ENCODE measurements at places on chromosomes 11 and 22. TPM values are rescaled to one million over a fixed set of nuclear protein-coding genes. Genes with fewer than 3 reads are reported as not detected.

The ESAM gene
- 0.08 TPM for total RNA-seq

The MTCH2 gene
- total RNA-seq: 91.7 TPM

The ANGPTL5 gene
- total RNA-seq: not detected

DNA sequence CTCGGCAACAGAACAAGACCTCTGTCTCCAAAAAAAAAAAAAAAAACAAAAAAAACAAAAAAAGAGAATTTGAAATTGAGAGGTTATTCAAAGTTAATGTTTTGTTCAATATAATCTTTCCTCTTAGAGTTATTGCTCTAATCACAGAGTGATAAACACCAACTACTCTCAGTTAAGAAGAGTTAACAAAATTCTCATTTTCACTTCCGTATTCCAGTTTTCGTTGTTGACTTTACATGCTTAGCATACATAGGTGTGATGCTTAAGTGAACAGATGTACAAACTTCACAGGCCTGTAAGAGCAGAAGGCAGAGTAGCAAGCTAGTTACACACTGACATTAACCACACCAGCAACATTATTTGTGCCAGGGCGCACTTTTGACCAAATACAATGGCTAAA is 12.3 kb downstream of the EIF4ENIF1 start:
- no peak for DNase-seq

DNA sequence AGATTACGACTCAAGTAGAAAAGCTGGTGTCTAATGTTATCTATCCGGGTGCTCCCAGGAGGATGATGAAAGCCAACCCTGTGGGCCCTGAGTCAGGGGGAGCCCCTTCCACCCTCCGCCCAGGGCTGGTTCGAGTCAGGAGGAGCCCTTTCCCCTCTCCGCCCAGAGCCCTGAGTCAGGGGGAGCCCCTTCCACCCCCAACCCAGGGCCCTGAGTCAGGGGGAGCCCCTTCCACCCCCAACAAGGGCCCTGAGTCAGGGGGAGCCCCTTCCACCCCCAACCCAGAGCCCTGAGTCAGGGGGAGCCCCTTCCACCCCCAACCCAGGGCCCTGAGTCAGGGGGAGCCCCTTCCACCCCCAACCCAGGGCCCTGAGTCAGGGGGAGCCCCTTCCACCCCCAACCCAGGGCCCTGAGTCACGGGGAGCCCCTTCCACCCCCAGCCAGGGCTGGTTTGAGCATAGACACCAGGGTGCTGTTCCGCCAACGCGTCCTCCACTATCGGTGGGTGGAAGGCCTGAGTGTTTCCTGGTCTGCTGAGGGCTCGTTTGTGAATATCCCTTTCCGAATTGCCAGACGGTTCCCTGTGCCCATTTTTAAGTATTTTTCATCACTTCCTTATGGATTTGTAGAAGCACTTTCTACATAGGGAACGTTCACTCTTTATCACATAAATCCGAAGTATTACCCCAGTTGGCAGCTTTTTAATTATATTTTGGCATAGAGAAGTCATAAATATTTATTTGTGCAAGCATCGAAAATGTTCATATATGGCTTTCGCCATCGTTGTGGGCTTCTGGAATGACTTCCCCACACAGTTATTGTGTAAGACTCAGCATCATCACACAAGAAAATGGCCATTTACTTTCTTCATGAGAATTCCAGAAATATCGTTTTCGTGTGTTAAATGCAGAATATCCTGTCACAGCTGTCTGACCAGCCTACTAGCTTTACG is 380.6 kb downstream of the BRD1 start:
- DNase-seq: no peak

GRCh38 chr22:42630211-42630610 is 10.2 kb downstream of the ATP5MGL start:
- no peak for DNase-seq

Measured in myocyte (in vitro differentiated cells).